ENCODE measurements at places on chromosomes 12 and 14.

DNA sequence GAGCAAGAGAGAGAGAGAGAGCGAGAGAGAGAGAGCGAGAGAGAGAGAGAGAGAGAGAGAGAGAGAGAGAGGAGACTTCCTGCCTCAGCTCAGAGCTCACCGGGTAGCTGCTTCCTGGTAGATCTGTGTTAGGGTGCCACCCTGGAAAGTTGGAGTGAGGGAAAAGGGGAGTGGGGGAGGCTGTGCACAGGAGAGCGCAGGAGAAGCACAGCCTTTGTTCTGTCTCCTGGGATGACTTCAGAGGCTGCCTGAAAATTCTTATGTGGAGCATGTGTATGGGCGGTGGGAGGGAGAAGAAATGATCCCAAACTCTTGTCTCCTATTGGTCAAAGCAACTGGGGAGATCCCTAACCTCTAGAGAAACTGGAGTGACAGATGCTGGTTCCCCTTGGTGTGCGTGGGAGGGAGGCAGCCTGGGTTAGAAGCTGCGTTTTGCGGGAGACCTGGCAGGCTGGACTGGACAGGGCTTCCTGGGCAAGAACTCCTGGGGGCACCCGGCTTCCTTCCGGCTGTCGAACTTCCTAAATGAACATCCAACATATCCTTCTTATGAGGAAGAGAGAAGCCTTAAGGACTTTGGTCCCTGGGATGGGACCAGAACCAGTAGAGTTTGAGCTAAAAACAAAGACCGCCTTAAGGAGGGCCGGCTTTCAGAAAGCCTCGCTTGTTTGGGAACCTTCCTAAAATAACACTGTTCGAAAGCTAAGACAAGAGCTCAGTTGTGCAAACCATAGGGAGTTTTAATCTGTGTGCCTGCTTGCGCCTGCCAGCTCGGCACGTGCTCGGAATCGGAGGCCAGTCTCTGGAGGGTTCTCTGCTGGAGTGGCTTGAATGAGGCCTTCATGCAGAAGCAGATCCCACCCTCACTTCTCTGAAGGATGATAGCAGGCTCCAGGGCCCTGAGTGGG is 30.4 kb upstream of the BEGAIN start:
- DNase-seq, result peak; percentile 69

GRCh38 chr12:19620222-19620621 is 180.9 kb downstream of the AEBP2 start:
- DNase-seq, result no peak

- no peak for DNase-seq
Measured at GRCh38 chr12:49342914-49343731, 3.6 kb upstream of the DNAJC22 start.

GRCh38 chr12:102596031-102596430 is 115.7 kb upstream of the IGF1 start:
- DNase-seq, result no peak

- DNase-seq, result no peak
Measured at GRCh38 chr12:112344220-112344619, 38.0 kb downstream of the HECTD4 start.

- no peak for DNase-seq
Measured at GRCh38 chr14:57755018-57755521, 110.8 kb downstream of the SLC35F4 start.

DNA sequence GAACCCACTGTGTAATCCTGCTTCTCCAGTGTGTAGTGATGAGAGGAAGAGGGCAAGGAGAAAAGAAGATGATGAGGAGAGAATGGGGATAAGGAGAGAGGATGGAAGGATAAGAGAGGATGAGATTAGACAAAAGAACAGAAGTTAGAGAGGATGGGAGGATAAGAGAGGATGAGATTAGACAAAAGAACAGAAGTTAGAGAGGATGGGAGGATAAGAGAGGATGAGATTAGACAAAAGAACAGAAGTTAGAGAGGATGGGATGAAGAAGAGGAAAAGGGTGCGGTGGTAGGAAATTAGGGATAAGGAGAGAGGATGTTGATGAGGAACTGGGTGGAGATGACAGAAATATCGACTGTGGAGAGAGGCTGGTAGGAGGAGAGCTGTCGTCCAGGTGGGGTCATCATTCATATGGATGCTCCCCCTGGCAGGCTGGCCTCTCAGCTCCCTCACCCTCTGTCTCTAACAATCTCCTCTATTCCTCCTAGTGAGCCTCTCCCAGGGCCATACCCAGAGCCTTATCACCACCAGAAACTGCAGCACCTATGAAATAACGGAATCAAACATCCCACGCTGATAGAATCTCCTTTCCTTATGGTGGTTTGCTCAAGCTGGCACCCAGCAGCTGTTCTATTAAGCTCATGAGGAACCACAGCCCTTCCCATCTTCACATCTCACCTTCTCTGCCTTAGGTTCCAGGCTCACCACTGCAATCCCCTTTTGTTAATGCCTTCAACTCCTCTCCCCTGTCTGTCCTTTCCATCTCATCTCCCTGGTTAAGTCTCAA is 6.0 kb upstream of the CIROP start:
- DNase-seq, result no peak

DNA sequence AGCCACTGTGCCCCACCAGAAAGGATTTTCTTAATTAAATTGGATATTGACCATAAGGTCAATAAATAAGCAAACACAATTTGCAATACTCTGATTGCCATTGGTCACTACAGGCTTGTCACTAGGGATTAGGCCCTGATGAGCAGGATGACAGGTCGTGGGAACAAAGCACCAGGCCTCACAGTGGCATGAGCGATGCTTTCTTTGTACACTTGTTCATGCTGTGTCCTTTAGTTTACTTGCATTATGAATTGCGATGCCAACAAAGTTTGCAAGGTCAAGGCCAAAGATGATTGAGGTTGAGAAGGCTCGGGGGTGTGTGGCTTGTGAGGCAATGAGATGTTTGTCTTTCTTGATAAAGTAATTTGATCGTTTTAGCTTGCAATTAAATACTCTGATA is 136.0 kb downstream of the TTC8 start:
- DNase-seq, result no peak

- DNase-seq, result no peak
Measured at GRCh38 chr14:52895000-52895399, 55.9 kb downstream of the FERMT2 start.

GRCh38 chr14:35229792-35230089 is 62.4 kb upstream of the PSMA6 start:
- DNase-seq, result no peak

DNA sequence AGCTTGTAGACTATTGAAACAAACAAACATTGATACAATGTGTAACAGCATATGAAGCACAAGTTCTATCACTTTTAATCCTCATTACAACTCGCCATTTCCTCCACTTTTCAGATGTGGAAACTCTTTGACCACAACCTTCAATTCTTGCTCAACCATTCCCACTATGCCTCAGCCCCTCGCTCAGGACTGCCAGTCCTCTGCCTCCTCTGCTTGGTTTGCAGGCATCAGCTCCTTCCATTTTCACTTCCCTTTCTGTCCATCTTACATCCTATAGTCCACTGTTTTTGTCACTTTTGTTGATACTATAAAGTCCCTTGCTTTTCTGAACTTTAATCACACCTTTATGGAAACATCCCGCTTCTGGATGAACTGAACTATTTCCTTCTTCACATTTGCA is 28.2 kb upstream of the CD27 start:
- DNase-seq, result peak; percentile 92

DNA sequence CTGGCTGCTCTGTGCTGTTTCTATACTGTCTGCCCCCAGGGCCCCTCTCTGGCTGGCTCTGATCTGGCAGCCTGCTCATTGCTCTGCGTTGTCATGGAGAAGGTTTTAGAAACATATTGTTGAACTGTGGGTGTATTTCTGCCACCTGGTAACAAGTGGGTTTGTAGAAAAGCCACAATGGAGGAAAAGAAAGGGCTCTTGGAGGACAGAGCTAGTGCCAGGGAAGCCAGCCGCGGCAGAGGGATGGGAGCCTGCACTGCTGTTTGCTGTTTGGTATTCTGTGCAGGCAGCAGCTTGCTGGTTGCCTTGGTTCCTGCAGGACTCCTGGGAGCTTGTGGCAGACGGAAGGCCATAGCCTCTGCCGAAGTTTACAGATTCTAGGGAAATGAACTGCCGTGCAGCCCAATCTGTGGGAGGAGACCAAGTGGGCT is 15.1 kb downstream of the CCDC177 start:
- DNase-seq, result no peak

DNA sequence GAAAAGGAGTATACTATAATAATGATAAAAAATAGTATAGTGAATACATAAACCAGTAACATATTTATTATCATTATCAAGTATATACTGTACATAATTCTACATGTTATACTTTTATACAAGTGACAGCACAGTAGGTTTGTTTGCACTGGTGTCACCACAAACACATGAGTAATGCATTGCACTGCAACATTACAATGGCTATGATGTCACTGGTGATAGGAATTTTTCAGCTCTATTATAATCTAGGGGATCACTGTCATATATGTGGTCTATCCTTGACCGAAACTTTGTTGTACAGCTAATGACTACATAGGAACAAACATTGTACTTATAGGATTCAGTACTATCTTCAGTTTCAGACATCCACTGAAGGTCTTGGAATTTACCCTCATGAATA is 165.8 kb upstream of the SYT1 start:
- DNase-seq, result no peak

Measured in suppressor macrophage treated with lipopolysaccharide for 4 hours (primary cell).